ENCODE measurements at places on chromosomes 3 and 15.

DNA sequence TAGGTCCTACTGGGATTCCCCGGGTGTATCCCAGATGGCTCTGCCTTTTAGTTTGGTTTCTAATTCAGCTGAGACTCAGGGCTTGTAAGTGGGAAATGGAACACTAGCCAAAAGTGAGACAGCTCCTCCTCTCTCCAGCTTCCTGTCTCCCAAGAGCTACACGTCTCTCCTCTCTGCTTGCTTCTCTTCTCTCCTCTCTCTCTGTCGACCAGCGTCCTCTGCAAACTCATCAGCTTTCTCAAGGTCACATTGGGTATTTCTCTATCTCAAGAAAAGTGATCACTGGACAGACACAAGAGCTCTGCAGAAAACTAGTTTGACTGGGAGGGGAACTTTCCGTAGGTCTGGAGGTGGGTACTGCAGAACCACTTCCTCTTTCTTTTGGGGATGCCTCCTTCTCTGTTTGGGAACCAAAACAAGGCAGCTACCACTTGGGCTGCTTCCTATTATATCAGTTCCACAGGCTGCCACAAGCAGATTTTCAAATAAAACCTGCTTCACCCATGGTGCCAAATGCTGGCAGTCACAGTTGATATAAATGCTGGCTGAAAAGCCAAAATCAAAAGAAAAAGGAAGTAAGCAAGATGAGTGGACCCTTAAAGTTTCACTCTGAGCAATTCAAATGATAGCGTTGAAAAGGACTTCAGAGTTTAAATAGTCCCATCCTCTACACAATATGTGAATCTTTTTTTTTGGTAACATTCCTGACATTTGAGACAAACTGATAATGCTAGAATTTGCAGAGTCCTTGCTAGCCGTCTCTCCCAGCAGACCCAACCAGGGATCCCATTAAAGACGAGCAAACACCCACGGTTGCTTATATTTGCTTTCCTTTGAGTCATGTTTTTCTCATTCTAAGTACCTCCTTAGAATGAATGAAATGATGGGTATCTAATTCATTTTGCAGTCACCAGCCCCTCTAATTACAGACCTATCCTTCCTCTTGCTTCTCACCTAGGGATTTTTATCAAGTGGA lies 7.2 kb upstream of the DYNC1LI1 start:
- DNase-seq = no peak

GRCh38 chr3:171614318-171614921 lies 154.2 kb upstream of the TNIK start:
- peak; percentile 40 for DNase-seq

DNA sequence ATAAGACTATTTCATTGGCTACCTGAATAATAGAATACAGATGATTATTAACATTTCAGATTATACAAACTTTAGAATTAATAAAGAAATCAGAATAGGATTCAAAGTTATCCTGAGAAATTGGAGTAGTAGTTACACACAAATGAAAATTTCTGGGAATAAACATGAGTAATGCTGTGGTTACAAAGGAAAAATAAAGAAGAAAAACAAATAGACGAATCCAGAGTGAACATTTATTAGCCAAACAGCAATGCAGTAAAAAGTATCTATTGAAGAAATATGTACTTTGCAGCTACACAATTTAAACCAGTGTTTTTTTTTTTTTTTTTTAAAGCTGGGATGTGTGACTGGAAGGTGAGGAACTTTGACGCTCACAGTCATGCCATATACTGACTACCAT lies 1159.2 kb downstream of the TUSC7 start:
- no peak for DNase-seq

- DNase-seq = no peak
Measured at GRCh38 chr15:92294759-92295158, 98.9 kb upstream of the ST8SIA2 start.

DNA sequence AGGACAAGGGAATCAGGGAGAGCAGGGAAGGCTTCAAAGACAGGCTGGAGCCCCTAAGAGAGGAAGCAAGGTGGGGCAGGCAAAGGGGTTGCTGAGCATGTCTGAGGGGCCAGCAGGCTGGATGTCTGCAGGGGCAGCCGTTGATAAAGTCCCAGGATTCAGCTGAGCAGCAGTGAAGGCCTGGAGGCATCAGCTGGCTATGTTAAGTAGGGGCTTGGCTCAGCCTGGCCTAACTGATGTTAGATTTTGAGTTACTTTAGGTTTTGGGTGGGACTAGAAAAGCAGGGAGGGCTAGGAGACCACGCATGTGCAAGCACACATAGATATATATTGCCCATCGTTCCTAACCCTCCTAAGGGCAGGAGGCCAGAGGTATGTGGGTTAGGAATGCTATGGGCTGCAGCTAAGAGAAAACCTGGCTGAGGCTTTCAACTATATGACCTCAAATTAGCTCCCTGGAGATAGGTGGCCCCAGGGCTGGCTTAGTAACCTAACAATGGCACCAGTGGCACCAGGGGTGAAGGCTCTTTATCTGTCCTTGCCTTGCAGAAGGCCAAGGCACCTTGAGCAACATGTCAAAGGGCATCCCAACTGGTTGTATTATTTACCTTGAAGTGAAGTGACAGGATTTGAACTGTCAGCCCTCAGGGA lies 331.5 kb upstream of the CTDSPL start:
- DNase-seq = no peak

DNA sequence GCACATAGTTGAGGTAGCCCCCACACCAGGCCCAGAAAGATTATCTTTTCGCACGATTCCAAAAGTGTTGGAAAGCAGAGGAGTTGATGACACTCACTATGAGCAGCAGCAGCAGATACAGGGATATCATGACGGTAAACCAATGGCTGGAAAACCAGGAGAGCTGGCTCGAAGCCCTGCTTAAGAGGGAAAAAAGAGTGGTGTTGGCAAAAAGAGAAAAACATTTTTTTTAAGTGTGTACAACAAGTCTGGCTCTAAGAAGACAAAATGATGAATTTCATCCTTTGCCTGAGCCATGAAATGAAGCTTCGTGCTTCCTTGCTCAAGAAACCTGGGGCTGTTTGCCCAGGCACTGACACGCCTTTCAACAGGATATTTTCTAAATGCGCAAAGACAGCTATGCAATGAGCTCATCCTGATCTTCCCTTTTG lies 27.3 kb downstream of the PARP16 start:
- peak; percentile 69 for DNase-seq

- DNase-seq = no peak
Measured at GRCh38 chr3:107562969-107563529, 40.3 kb downstream of the BBX start.

- DNase-seq = no peak
Measured at GRCh38 chr3:23258110-23258509, 55.0 kb downstream of the UBE2E2 start.
